ENCODE measurements at places on chromosomes 6 and 20.

GRCh38 chr6:143234734-143235133 lies 174.0 kb downstream of the AIG1 start:
- DNase-seq = no peak

- no peak for DNase-seq
These were observed 9.6 kb upstream of the CHRNA4 start for GRCh38 chr20:63370618-63371187.

DNA sequence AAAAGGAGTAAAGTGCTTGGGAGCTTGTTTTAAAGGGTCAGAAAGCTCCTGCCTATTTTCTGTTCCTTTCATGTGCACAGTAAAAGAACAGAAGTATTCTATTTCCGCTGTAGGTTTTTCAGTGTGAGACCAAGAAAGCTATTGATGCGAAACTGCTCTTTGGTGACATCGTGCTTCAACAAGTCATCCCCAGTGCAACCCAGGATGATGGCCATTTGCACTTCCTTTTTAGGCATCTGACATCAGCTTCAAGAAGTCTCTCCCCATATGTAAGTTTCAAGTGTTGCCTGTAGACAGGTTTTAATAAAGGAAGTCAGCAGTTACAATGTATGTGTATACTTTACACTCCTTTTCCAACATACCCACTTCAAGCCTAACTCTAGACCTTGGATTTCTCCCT lies 131.6 kb downstream of the RFX6 start:
- no peak for DNase-seq

GRCh38 chr20:42779216-42779615 lies 410.5 kb downstream of the PTPRT start:
- peak; percentile 7 for DNase-seq

DNA sequence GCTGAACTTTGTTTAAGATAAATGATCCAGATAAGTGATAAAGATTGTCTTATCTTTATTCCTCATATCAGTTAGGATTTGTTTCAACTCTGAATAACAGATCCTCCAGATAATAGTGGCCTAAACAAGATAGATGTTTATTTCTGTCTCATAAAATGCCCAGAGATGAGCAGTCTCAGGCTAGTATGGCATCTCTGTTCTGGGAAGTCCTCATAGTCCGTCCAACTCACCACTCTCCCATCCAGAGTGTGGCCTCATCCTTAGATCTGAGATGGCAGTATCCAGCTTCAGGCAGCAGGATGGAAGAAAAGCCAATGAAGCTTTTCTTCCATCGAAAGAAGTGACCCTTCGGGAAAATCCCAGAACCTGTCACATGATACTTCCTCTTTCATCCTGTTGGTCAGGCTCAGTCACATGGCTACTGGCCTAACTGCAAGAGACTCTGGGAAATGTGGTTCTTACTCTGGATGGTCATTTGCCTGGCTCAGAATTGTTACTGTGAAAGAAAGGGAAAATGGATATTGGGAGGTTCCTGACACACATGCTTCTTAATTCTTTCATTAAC lies 29.4 kb upstream of the TAGAP start:
- DNase-seq = peak; percentile 59

GRCh38 chr6:53746442-53747103 lies 48.2 kb upstream of the LRRC1 start:
- no peak for DNase-seq

DNA sequence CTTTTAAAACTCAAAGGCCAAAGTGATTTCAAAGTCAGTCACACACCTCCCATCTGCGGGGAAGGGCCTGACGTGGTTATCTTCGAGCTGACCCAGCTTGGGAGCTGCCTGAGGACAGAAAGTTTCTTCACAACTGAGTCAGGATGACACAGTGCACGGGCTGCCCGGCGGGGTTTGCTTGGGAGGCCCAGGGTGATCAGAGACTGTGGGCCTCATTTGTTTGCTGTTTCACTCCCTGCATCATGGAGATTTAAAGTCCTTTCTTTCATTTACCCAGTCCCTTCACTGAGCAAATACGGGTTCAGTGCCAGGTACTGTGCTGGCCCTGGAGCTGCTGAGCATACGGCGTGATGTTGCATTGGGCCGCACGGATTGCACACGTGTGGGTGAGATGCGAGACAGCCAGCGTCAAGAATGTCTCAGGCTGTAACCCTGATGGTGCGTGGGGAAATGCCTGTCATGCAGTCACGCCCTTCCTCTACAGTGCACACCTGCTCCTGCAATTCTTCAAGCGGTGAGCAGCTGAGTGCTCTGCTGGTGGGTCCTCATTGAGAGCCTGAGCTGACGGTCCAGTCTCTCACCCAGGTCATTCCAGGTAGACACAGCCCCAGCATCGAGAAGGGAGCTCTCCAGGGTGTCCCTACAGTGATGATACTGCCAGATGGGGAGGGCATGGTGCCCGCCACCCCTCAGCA lies 82.7 kb upstream of the PMEPA1 start:
- DNase-seq = no peak

GRCh38 chr6:63897459-63897858 lies 261.9 kb downstream of the PHF3 start:
- no peak for DNase-seq

- DNase-seq = no peak
These were observed 739 bp downstream of the B3GAT2 start for GRCh38 chr6:70956191-70956450.

- DNase-seq = no peak
These were observed 25.2 kb downstream of the SUMO4 start for GRCh38 chr6:149425224-149425623.

GRCh38 chr6:167707686-167708500 lies 118.8 kb upstream of the AFDN start:
- no peak for DNase-seq

GRCh38 chr6:55117267-55117666 lies 57.0 kb upstream of the HCRTR2 start:
- no peak for DNase-seq

DNA sequence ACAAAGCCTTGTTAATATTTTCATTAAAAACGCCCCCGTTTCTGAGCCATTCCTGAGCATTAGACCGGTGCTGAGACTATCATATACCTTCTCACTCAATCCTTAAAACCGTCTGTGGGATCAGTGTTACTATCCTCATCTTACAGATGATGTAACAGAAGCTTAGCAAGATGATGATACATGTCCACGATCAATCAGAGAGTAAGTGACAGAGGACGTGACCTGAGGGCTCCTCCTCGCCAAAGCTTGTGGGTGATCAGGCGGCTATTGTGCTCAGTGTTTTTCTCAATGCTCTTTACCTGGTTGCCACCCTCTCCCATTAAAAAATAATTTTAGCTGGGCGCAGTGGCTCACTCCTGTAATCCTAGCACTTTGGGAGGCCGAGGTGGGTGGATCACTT lies 113.1 kb downstream of the MTHFD1L start:
- DNase-seq = no peak

DNA sequence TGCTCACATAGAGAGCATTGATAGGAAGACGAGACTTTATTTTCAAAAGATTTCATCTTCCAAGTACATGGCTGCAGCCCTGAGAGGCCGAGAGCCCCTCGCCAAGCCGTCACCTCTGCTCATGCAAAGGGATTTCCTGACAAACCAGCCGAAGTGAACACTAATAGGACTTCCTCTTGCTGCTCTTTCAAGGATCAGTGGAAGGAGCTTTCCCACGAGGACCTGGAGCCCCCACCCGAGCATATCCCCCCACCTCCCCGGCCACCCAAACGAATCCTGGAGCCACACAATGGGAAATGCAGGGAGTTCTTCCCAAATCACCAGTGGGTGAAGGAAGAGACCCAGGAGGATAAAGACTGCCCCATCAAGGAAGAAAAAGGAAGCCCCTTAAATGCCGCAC lies 69.3 kb downstream of the PTPN1 start:
- no peak for DNase-seq

- DNase-seq = no peak
These were observed 266.4 kb upstream of the BMP2 start for GRCh38 chr20:6501061-6501460.

DNA sequence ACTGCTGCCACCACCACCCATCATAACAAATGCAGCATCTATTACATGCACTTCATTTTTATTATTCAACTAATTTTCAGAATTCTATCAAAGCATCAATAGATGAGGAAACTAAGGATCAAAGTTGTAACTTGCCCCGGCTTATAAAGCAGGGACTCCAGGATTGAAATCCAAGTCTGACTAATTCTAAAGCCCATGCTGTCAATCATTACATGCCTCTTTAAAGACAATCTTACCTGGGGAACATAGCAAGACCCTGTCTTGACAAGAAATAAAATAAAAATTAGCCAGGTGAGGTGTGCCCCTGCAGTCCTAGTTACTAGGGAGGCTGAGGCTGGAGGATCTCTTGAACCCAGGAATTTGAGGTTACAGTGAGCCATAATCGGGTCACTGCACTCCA lies 182.4 kb downstream of the ISM1 start:
- no peak for DNase-seq

GRCh38 chr6:98920904-98921431 lies 26.8 kb downstream of the FBXL4 start:
- DNase-seq = no peak

- no peak for DNase-seq
These were observed 20.8 kb downstream of the SYCP2 start for GRCh38 chr20:59912609-59913008.

GRCh38 chr6:53647462-53648094 lies 18.0 kb downstream of the KLHL31 start:
- no peak for DNase-seq

DNA sequence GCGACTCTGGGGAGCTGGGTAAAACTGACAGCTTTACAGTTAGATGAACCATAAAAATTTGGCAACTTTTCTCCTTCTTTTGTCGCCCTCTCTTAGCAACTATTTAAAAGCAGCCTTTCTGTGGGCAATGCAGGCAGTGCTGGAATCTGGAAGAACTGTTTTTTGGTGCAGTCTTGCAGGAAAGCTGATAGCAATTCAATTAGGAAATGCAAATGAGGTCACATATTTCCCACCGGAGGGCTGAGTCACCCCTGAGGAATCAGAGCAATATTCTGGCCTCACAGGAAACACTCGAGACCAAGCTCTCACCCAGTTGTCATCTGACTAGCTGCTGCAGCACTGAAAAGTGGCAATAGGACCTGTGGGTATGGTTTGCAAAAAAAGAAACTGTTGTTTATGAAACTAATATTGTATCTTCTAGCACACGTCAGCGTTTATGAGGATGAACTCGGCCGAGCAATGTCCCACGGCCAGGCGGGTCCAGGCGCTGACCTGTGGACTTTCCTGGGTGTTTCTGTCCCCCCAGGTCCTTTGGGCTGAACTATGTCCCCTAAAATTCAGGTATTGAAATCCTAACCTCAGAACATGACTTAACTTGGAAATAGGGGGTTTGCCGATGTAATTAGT lies 312.3 kb downstream of the TAF4 start:
- no peak for DNase-seq

DNA sequence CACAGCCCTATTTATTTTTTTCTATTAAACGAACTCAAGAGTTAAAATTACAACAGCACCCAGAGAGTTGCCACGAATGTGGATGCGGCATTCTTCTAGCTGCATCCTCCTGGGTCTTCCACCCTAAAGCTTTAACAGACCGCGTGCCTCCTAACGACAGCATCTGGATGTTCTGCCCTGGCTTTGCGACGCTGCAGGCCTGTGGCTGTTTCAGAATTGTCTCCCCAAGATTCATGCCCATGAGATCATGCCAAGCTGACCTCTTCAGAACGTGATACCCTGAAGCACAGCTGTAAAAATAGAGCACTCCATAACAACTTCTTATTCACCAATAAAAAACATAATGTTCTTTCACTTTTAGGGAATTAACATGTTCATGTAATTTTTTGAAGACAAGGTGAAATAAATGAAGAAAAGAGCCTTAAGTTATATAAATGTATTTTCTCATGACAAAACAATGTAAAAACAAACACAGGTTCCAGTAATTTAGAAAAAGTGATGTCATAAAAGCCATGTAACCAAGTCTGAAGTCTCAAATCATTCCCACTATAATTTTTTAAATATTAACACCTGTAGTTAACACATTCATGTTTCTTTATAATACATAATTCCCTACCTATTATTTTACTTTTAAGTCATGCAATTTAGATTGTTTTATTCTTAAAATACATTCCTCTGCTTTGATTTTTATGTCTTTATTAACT lies 26.5 kb downstream of the HIVEP2 start:
- DNase-seq = no peak

GRCh38 chr6:47357827-47358226 lies 48.1 kb upstream of the TNFRSF21 start:
- no peak for DNase-seq

DNA sequence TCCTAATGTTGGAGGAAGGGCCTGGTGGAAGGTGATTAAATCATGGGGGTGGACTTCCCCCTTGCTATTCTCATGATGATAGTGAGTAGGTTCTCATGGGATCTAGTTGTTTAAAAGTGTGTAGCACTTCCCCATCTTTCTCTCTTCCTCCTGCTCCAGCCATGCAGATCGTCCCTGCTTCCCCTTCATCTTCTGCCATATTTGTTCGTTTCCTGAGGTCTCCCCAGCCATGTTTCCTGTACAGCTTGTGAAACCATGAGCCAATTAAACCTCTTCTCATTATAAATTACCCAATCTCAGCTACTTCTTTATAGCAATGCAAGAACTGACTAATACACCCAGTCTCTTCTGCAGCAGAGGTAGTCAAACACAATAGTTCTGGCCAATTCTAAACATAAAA lies 5.4 kb downstream of the EPM2A start:
- no peak for DNase-seq
